ENCODE measurements at places on chromosomes 3 and 15.

GRCh38 chr15:78033864-78034263, 43.6 kb downstream of the TBC1D2B start:
- no peak for DNase-seq

DNA sequence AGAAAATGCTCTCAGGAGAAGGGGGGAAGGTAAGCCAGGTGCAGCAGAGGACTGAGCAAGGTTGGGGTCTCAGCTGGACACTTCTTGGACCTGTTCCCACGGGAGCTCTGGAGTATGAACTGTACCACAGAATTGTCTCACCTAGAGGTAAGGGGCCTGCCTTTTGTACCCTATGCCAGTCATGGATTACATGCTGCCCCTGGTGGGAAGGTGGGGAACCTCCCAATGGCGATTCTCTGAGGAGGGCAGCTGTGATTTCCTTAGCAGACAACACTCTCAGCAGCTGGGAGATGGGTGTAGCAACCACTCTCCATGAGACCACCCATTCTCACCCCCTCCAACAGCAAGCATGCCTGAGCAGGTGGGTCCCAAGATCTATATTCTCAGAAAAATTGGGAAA, 329.4 kb upstream of the CTNNB1 start:
- DNase-seq, result no peak

DNA sequence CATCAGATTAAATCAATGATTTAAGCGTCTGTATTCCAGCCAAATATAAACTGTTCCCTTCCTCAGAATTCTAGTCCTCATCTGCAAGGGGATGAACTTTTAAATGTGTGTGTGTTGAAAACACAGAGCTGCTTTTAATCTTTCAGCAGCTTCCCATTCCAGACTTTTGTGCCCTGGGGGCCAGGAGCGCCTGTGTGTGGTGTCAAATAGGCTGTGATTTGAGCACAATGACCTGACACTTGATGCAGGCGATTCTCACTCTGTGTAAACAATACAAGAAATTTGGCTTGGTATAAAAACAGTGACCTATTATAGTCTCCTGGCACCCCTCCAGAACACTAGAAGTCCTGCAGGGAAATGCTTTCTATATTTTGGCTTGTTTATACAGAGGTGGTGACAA, 274.6 kb upstream of the ROPN1 start:
- DNase-seq, result no peak

- no peak for DNase-seq
Observed at GRCh38 chr15:57198131-57198530, 178.2 kb upstream of the CGNL1 start.

DNA sequence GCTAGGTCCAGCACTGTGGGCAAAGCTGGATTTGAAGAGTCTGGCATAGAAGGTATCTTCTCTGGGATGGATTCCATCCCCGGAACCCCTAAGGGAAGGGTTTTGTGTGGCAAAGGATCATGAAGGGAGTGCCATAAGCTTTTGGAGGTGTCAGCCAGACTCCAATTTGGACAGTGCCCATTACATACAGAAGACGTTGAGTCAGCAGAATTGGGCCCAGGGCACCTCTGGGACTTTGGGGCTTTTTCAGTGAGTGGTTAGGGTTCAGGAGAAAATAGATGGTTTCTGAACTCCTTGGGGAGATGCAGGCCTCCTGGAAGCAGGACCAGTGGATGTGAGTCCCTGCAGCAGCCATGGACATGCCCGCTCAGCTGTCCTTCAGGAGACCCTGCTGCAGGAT, 34.6 kb upstream of the XCR1 start:
- DNase-seq, result no peak

GRCh38 chr3:168341956-168342936, 246.5 kb upstream of the GOLIM4 start:
- DNase-seq, result no peak

DNA sequence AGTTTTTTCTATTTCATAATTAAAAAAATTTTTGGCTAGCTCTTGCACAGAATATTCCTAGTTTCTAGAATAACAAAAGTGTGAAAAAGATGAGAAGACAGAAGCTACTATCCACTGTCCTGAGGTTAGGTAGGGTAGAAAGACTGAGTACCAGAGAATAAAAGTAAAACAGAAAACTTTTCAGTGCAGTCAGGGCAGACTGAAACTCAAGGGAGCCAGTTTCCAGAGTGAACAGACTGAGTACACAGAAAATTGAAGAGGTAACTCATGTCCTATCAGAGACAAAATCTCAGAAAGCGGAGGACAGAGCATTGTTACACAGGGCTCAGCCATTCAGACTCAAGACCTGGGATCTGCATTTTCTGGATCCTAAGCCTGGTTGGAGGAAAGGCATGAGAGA, 8.8 kb upstream of the FBXO40 start:
- no peak for DNase-seq

- DNase-seq, result no peak
Observed at GRCh38 chr15:57172925-57173324, 203.4 kb upstream of the CGNL1 start.

DNA sequence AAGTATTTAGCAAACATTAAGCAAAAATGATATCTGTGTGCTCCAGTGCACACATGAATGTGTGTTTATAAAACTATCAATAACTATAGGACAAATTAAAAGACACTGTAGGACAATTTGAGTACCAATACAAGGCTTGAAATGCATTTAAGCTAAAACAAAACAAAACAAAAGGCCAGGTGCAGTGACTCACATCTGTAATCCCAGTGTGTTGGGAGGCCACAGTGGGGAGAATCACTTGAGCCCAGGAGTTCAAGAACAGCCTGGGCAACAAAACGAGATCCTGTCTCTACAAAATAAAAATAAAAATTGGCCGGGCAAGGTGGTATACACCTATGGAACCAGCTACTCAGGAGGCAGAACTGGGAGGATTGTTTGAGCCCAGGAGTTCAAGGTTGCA, 50.7 kb downstream of the CSNK1G1 start:
- DNase-seq, result no peak

DNA sequence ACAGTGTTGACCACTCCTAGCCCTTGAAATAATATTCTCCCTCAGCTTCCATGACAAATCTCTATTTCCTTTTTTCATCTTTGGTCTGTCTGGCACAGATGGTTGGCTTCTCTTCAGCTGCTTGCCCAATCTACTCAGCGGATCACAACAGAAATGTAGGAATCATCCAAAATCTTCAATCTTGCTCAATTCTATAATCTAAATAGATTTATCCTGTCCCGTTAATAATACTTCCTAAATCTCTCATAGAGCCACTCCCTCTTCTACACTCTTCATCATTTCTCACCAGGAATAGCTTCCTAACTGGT, 3.8 kb downstream of the PEAK1 start:
- no peak for DNase-seq

DNA sequence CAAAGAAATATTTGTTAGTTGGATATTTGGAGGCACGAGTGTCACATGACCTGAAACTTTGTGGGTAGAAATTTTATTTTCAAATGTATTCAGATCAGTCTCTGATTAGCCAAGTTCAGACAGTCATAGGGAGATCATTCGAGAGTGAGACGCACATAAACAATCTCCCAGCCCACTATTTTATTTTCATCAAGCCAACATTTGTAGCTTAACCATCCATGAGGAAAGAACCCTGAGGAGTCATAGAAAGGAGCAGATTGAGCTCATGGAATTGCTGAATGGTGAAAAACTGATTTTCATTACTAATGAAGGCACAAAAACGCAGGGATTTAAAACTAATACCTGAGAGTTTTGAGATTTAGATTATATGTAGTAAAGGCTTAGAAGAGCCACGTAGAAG, 548.7 kb downstream of the NSUN3 start:
- no peak for DNase-seq

DNA sequence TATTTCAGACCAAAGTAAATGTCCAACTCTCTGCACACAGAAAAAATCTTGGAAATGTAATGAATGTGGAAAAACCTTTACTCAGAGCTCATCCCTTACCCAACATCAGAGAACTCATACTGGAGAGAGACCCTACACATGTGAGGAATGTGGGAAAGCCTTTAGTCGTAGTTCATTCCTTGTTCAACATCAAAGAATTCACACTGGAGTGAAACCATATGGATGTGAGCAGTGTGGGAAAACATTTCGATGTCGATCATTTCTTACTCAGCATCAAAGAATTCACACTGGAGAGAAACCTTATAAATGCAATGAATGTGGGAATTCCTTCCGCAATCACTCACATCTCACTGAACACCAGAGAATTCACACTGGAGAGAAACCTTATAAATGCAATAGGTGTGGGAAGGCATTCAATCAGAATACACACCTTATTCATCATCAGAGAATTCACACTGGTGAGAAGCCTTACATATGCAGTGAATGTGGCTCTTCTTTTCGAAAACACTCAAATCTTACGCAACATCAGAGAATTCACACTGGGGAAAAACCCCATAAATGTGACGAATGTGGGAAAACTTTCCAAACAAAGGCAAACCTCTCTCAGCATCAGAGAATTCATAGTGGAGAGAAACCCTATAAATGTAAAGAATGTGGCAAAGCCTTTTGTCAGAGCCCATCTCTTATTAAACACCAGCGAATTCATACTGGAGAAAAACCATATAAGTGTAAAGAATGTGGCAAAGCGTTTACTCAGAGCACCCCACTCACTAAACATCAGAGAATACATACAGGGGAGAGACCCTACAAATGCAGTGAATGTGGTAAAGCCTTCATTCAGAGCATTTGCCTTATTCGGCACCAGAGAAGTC, 8.0 kb upstream of the ZNF501 start:
- no peak for DNase-seq

All from RKO (cell line).